ENCODE measurements at places on chromosomes 1 and 21.

DNA sequence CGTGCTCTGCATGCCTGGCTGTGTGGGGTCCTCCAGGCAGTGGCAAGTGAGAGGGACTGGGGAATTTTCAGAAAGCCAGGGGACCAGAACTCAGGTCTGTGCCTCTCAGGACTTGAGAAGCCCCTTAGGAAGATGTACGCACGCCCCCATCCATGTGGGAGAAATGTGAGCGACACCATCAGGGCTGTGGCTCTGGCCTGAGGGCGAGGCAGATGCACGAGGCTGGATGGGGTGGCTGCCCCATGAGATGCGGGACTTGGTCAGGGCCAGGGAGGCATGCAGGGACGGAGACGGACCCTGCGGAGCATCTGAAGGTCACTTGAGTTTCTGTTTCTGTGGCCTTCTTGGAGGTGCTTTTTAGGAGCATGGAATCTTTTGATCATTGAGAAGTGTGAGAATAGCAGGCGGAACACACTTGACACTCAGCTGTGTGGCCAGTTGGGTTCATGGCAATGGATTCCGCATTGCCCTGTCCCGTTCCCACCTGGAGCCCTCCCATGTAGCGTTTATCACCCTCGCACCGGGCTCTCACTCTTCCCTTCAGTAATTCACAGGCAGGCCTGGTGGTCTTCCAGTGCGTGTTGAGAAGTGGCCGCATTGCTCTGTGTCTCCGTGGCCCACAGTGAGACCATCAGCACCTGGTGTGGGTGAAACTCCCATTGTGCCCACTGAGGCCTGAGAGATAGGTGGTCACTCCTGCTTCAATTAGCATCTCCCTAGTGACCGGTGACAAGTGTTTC lies 30.7 kb upstream of the ACTRT2 start:
- DNase-seq = no peak

DNA sequence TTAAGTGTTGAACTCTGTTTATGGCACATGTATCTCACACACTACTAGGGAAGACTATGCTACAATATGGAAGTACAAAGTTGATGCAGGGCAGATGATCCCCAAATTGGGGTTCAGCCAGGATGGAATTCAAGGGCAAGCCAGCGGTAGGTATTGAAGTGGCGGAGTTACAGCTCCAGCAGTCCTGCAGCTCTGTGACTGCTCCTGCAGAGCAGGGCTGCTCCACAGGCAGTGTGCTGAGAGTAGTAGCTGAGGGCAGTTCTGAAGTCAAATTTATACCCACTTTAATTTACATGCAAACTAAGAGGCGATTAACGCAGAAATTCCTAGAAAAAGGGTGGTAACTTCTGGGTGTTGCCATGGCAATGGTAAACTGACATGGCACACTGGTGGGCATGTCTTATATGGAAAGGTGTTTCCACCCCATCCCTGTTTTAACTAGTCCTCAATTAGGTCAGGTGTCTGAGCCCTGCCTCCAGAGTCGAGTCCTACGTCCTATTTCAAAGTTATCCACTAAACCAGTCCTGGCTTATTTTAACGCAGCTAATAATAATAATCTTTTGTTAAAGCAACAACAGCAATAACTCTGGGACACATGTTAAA lies 20.6 kb upstream of the CENPF start:
- no peak for DNase-seq

DNA sequence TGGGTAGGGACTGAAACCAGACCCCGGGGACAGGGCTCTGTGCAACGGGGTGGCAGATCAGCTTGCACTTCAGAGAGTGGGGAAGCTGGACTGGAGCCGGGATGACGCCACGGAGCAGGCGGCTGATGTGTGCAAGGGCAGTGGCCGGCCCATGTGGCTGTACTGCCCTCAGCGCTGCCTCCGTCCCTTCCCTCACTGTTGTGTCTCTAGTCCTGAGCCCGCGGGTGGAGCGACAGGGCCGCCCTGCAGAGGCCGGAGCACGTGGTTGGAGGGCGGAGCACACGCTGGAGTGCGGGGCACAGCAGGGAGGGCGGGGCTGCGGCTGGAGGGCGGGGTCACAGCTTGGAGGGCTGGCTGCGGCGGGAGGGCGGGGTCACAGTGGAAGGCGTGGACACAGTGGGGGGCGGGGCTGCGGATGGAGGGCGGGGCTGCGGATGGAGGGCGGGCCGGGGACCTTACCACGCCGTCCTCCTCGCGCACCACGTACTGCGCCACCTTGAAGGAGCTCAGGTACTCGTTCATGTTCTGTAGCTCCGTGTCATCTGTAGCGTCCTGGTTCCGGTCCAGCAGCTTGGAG lies 52.4 kb downstream of the CHD5 start:
- no peak for DNase-seq

- no peak for DNase-seq
Measured at GRCh38 chr1:183910845-183911244, 105.9 kb downstream of the RGL1 start.

GRCh38 chr1:40794048-40794447 lies 10.5 kb downstream of the KCNQ4 start:
- no peak for DNase-seq

DNA sequence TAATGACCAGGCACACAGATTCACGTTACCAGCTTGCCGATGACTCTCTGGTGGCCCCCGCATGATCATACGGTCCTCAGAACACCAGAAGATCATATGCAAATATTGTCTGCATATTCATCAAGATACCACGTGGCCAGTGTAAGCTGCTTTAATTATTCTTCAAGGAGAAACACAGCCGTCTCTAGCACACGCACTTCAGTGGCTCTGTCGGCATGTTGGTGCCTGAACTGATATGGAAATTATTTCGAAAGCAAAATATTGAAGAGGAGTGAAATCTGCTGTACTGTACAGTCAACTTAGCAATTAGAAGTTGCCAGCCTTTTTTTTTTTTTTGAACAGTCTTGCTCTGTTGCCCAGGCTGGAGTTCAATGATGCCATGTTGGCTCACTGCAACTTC lies 5.9 kb upstream of the KIF26B start:
- no peak for DNase-seq

GRCh38 chr1:118143121-118143520 lies 41.9 kb downstream of the SPAG17 start:
- DNase-seq = no peak

- peak; percentile 16 for DNase-seq
Measured at GRCh38 chr21:25506887-25507286, 100.4 kb downstream of the MRPL39 start.

DNA sequence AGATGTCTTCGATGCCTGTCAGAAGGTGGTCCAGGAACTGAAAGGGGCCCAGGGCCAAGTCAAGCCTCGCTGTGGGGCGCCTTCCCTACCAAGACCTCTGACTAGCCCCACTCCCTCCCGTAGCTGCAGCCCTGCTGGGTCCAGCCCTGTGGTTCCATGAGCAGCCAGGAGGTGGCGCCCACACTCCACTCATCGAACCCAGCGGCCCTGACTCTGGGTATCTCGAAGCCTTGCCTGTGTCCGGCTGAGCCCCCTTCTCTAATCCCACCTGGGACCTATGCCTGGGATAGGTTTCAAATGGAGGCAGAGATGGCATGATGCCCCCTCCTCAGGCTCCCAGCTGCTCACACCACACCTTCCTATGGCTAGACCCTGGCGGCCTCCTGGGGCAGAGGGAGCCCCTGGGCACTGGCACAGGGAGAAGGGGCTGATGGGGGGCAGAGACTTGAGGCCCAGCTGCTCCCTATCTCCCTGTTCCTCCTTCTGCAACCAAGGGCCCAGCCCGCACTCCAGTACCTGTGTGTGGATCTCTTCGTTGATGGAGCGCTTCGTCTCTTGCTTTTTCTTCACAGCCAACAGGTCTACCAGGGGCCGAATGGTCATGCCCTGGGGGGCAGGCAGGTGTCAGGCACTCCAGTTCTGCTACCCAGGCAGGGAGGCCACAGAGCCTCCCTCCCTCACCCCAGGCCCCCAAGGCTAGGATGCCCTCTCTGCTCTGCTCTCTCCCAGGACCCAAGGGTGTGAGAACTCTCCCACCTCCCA lies 52.0 kb downstream of the SLC9A1 start:
- peak; percentile 19 for DNase-seq

DNA sequence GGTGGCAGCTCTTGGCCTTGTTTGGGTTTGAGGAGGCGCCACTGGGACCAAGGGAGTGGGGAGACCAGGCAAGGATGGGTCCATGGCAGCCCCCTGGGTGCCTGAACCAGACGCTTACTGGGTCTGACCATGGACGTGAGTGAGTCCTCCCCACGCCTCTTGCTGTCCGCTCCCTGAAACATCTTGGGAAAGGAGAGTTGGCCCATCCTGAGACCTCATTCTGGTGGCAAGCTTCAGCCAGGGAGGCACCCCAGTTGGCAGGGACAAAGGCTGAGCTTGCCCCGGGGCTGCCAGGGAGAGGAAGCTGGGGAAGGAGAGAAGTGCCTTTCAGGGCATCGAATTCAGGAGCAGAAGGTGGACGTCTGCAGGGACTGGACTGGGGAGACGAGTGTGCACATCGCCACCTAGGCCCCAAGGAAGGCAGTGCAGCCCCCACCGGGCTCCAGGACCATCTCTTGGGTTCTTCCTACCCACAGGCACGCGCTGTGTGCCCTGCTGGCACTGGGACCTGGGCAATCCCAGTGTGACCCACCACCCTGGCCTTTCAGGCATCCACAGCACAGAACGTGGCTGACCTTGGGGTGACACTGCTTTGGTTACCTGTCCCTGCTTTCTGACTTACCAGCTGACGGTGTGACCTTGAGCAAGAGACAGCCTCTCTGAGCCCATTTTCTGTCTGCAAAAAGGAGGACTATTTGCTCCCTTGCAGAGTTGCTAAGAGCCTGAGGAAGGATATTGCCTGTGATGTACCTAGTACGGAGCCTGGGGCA lies 132.9 kb upstream of the WNT4 start:
- DNase-seq = peak; percentile 11

DNA sequence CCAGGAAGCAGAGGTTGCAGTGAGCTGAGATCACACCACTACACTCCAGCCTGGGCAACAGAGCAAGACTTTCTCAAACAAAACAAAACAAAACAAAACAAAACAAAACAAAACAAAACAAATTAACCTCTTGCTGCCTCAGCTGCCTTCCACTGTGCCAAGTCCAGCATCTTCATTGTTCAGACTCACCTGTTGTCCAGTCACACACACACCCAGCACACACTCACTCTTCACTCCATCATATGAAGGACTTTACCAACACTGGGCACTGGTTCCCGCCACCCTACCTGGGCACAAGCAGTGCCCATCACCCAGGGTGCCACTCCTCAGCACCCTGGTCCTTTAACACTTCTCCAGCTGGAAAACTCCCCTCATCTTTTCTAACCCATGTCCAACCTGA lies 14.6 kb downstream of the PYCR2 start:
- no peak for DNase-seq

DNA sequence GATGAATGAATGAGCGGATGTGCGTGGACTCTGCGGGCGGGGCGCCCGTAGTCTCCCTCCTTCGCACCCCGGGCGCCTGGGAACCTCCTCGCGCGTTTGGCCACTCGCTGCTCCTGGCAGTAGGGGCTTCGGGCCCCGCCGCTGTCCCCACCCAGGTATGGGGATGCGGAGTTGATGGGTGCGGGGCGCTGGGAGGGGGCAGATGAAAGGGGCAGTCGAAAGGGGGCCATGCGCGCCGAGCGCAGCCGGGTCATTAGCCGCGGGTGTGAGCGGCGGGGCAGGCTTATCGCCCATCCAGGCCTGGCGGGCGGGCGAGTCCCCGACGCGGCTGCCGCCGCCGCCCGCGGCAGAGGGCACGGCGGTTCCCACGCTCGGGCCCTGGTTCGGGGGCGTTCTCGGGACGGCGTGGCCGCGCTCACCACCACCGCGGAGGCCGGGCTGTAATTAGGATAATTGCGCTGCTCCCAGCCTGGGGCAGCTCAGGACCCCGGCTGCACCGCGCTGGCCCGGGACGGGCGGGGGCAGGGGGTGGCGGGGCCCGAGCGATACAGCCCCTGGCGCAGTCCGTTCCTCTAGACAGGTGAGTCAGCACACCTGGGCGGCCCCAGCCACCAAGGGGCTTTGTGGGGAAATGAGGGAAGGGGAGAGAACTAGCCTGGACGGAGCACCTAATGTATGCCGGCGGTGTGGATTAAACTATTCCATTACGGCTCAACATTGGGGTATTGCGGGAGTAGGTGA lies 22.1 kb upstream of the CITED4 start:
- DNase-seq = no peak

- no peak for DNase-seq
Measured at GRCh38 chr1:238892612-238893011, 493.8 kb upstream of the CHRM3 start.

DNA sequence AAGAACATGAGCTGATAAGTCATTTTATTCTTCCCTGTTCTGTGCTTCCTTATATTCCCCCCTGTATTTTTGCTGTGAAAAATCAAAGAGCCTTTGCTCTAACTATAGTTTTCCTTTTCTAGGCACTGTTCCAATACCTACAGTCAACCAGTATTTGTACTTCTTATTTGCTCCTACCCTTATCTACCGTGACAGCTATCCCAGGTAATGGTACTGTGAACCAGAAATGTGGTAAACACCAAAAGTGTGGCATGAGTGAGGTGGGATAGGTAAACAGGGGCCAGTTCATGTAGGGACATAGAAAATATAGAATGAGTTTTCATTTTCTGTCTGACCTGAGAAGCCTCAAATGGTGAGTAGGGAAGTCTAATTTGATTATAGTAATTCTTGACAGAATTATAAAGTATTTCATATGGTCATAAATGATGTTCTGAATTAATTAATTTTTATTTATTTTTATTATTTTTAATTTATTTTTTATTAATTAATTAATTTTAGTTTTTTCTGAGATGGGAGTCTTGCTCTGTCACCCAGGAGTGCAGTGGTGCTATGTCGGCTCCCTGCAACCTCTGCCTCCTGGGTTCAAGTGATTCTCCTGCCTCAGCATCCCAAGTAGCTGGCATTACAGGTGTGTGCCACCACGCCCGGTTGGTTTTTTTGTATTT lies 22.9 kb upstream of the AXDND1 start:
- DNase-seq = no peak

DNA sequence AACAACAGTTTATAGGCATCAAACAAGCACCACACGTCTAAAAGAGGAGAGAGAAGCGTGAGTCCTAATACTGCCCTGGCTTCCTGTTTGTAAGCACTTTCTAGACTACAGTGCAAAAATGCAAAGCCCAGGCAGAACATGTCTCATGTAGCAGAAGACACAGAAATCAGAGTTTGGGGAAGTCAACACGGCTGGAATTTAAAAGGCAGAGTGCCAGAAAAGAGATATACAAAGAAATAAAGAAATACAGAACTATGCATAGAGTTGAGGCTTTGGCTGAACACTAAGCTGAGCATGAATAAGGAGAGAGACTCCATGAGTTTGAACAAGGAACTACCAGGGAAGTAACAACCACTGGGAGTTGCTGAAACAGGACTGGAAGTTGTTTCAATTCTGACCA lies 566.6 kb upstream of the NR5A2 start:
- DNase-seq = no peak

GRCh38 chr21:15754640-15755039 lies 24.9 kb downstream of the USP25 start:
- DNase-seq = no peak

Data from NCI-H1105 treated with DMSO at 0.1 percent for 48 hours (cell line).